NCI-H2171 treated with DMSO at 0.1 percent for 48 hours (cell line): ENCODE measurements at places on chromosomes 2 and 18.

DNA sequence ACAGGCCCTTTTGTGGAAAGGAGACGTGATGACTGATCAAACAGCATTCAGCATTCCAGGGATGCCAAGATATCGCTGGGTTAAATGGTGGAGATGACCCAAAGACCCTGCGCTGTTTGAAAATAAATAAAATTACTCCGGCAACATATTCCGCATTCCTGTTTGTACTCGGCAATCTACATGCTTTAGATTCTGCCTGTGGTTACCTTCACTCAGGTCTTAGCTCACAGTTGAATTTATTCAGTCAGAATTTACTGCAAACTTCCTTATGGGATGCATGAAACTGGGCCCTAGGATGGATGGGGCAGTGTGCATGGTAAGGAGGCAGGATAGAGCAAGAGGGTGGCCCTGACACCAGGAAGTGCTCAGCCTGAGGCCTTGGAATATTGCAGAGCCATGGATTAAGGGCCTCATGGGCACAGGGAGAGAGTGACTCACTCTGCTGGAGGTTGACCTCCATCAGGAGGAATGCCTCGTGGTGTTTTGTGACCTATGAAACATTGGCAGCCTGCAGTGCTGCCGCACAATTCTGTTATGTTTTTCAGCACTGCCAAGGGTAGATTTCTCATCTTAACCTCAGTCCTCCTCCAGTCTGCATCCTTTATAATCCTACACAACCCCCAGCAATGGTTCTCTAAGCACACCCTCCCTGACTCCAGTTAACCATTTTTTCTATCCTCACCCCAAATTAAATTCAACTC, 321.4 kb downstream of the IRS1 start:
- DNase-seq = no peak

GRCh38 chr18:77944533-77944932, 694.9 kb downstream of the GALR1 start:
- no peak for DNase-seq

- DNase-seq = no peak
Measured at GRCh38 chr2:218128781-218129457, 3.1 kb downstream of the CXCR2 start.

DNA sequence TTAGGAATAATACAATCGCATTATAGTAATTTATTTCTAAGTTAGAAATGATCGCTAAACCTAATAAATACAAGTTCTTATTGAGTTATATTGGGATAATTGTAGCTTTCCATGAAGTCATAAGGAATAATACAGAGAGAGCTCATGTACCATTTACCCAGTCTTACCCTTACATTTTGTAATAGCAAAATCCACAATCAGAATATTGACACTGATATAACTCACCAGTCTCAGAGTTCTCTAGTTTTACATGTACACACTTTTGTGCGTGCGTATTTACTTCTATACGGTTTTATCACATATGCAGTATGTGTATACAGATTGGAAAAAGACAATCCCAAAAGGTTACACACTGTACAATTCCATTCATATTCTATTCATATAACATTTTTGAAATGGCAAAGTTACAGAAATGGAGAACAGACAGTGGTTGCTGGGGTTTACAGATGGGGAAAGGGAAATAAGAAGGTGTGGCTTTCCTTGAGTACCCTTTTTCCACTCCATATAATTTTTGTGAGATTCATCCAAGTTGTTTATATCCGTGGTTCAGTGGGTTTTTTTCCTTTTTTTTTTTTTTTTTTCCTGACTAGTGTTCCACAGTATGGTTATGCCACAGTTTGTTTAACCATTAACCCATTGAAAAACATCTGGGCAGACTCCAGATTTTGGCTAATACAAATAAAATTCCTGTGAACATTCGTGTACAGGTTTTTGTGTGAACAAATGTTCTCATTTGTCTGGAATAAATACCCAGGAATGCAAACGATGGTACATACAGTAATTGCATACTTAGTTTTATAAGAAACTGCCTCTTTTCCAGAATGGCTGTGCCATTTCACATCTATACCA, 117.2 kb downstream of the HNMT start:
- DNase-seq = no peak

DNA sequence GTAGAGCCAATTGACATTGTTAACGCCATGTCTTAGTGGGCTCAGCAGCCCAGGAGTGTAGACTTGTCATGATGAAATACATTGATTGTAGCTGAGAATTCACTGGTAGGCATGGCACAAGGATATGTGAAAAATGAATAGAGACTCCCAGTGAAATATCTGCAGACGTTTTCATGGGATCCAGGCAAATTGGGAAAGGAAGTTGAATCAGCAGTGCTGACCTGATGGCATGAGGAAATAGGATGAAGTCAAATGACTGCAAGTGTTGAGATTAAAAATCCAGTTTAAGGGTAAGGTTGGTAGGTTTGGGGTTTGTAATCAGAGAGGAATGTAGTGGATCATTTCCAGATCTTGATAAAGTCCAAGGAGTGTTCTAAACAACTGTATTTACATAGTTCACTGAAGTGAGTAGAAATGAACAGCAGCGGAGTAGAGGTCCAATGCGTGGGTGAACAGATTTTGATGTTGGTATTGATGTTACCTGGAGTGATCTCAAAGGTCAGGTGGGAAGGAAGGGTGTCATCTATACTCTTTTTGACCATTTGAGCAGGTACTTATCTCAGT, 24.6 kb downstream of the INSIG2 start:
- DNase-seq = no peak

DNA sequence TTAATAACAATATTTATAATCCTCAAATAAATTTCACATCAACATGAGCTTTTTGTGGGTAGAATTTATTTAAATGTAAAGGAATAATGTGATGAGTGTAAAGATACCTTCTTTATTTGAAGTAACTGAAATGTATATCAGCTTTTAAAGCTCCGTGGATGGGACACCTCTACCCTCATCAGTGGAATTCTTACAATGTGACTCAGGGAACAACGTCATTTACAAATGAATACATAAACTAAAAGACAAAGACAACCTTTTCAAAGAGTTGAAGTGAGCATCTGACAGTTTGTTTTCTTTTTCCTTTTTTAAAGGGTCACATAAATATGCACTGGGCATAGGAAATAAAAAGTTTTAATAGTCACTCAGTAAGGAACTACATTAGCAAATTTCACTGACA, 1127.0 kb upstream of the CRIM1 start:
- no peak for DNase-seq

DNA sequence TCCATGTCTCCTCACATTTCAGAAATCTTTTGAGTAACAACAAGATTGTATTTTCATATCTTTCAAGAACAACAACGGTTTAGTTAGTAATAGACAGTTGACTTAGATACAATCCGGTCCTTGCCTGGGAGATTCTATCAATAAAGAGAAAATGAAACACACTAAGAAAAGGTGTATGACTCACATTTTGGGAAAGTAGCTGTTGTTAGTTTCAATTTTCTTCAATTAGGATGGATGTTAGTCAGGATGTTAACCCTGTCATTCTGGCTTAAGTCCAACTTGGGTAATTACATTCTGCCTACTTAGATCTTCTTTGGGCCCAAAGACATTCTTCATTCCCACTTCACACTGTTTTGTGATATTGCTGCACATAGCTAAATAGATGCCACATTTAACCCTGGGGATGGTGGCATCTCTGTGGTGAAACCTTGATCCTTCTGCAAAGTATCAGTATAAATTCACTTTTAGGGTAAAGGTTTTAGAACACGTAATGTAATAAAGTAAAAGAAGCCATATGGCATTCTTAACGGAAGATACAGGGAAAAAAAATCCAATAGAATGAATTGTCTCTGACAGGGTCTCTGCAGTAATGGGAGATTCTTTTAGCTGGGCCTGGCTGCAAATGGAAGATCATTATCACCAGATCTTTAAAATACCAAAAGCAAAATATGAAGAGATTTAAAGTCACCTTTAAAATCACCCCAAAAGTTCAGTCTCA, 365.5 kb downstream of the FIGN start:
- no peak for DNase-seq

- peak; percentile 55 for DNase-seq
Measured at GRCh38 chr18:42157420-42157819, 202.4 kb downstream of the PIK3C3 start.

DNA sequence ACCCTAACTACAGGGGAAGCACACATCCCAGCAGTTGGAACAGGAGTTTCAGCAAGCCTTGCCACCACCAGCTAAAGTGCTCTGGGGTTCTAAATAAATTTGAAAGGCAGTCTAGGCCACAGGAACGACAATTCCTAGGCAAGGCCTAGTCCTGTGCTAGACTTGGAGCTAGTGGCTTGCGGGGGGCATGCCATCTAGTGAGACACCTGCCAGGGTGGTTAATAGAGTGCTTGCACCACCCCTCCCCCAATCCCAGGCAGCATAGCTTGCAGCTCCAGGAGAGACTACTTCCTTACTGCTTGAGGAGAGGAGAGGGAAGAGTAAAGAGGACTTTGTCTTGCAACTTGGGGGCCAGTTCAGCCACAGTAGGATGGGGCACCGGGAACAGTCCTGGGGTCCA, 101.8 kb downstream of the SLC39A10 start:
- no peak for DNase-seq

- DNase-seq = no peak
Measured at GRCh38 chr2:97982621-97983020, 13.1 kb downstream of the TMEM131 start.

DNA sequence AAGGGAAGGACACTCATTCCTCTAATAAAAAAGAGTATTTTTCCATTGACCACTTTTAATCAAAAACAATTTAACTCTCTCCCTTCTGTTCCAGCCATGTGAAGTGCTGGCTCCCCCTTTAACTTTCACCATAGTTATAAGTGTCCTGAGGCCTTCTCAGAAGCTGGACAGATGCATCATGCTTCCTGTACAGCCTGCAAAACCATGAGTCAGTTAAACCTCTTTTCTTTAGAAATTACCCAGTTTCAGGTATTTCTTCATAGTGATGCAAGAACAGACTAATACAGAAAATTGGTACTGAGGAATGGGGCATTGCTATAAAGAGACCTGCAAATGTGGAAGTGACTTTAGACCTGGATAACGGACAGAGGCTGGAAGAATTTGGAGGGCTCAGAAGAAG, 643.6 kb upstream of the DDX18 start:
- DNase-seq = no peak

DNA sequence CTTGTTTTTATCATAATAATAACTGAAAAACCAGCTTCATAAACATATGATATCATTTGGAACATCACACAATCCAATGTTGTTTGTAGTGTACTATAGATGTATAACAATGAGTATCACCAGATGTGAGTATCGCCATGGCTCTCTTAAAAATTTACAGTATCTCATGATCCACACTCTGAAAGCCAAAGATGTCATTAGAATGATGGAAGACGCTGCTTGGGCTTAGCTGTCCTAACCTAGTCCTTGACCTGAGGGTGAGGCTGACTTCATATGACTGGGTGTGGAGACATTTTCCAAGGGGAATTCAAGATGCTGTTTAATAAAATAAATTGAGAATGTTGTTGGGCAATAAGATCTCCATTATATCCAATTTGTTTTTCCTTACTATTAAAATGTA, 242.6 kb downstream of the RIT2 start:
- DNase-seq = no peak

DNA sequence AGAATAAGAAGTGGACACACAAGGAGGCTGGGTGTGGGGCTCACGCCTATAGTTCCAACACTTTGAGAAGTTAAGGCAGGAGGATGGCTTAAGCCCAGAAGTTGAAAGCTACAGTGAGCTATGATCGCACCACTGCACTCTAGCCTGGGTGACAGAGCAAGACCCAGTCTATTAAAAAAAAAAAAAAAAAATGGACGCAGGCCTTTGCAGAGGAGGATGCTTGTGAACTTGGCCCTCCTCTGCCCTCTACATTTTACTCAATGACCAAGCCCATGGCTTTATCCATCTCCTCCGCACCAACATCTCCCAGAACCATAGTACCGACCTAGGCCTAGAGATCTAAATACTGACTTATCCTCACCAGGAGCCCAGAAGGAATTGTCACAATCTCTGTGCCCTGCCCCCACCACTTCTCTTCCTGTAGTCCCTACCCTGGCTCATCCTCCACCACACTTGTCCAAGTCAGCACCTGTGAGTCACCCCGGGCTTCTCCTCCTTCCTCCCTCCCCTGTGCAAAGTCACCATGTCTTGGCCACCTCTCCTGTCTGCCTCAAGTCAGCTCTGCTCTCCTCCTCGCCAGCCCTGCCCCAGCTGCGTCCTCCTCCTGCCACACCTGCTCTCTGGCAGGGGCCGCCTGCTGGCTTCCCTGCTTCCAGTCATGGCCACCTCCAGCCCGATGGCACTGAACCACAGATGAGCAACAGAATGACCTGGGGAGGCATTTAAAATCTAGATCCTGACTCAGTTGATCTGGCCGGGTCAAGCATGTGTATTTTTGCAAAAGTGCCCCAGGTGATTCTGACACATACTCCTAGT, 35.8 kb upstream of the ASPRV1 start:
- DNase-seq = no peak

DNA sequence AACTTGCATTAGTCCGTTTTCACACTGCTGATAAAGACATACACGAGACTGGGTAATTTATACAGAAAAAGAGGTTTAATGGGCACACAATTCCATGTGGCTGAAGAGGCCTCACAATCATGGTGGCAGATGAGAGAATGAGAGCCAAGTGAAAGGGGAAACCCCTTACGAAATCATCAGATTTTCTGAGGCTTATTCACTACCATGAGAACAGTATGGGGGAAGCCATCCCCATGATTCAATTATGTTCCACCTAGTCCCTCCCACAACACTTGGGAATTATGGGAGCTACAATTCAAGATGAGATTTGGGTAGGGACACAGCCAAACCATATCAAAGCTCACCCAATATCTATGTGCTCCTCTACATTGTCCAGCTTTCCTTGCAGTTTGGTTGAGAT, 16.0 kb upstream of the SERPINE2 start:
- no peak for DNase-seq

DNA sequence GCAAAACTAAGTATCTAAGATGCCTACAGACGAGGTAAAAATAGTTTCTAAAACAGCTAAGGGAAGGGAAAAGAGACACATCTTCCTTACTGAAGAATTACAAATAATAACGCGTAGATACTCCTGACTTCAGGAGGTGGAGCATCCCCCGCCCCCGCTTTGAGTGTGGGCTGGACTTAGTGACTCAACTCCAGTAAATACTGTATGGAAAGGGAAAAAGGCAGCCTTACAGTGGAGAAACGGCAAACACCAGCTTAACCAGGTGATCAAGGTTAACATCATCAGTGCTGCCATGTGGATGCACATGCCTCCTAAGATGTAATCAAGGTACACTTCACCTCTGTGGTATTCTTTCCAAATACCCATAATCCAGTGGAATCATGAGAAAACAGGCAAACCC, 47.9 kb downstream of the HADHB start:
- no peak for DNase-seq

- no peak for DNase-seq
Measured at GRCh38 chr2:10617241-10617640, 72.5 kb downstream of the NOL10 start.

GRCh38 chr18:54173980-54174630, 50.4 kb downstream of the MBD2 start:
- DNase-seq = no peak
